NCI-H345 (cell line): ENCODE measurements at places on chromosomes 2 and 18.
A peak's percentile ranks its signal among the peaks of the same experiment; 100 is the strongest.

- no peak for DNase-seq
Measured at GRCh38 chr2:63101954-63102353, 51.3 kb downstream of the OTX1 start.

- no peak for DNase-seq
Measured at GRCh38 chr18:33355756-33356155, 84.8 kb downstream of the CCDC178 start.

DNA sequence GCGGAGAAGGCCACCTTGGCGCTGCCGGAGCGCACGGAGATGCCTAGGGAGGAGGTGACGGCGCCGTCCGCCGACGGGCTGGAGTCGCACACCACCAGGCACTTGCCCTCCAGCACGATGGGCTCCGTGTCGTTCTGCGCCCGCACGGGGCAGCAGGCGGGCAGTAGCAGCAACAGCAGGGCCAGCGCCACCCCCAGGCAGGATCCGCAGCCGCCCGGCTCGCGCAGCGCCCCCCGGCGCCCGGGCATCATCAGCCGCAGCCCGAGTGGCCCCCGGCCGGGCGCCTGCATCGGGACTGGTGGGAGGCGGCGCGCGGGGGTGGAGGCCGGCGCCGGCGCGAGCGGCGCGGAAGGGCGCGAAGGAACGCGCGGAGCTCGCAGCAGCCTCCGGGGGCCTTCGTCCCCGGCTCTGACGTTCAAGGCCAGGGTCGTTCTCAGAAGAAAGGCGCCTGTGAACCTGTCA, 2.2 kb downstream of the CBLN2 start:
- DNase-seq, result peak; percentile 74

GRCh38 chr2:237324405-237324831, 89.5 kb downstream of the COL6A3 start:
- no peak for DNase-seq

- DNase-seq, result no peak
Measured at GRCh38 chr18:32911660-32912284, 138.9 kb upstream of the KLHL14 start.

GRCh38 chr2:159942146-159942545, 120.3 kb downstream of the PLA2R1 start:
- DNase-seq, result no peak

DNA sequence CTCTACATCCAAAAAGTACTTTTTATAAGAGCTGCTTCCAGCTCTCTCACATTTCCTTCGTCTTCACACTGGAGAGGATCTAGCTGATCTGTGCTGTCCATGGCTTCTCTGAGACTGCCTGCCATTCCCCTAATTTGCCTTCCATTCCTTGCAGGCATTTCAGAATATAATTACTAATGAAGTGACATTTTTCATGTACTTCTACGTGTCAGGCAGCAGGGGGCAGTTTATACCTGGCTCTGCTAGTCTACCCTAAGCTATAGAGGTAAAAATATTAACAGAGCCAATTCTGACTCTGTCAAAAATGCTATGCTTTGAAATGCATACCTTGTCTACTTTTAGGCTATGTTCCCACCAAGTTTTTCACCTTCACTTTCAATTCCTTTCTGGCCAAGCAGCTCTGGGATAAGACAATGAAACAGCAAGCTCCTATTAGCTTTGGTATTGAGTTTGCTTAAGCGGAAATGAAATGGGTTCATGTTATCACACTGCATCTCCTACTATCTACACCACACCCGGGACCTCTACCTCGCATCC, 81.9 kb downstream of the MEP1B start:
- DNase-seq, result peak; percentile 43

DNA sequence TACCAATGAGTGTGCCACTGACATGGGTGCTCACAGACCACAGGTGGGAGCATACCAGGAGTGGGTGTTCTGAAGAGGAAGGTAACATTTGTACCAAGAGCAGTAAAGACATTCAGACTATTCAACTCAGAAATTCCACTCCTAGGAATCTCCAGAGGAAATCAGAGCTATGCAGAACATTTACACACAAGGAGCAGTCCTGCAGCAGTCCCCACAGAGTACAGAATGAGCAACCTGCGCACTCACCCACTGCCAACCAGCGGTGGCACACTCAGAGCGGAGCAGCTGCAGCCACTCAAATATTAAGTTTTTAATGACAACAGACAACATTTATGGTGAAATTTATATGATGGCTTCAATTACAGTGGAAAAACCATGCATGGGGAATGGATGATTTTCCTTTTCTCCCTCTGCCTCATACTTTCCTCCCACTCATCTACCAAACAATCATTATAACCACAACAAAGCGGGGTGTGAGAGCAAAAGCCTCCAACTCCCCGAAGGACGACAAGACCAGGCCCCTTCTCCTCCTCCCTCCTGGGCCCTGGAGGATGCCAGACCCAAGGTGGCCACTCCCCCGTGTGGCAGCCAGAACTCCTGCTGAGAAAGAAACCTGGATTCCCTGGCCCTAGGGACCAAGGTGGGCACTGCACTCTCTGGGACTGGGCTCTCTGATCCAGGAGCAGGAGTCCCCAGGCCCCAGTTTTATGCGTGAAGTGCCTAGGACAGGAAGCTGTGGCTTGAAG, 5.4 kb downstream of the HS6ST1 start:
- DNase-seq, result no peak

GRCh38 chr18:25557011-25557410, 205.0 kb upstream of the ZNF521 start:
- DNase-seq, result no peak

DNA sequence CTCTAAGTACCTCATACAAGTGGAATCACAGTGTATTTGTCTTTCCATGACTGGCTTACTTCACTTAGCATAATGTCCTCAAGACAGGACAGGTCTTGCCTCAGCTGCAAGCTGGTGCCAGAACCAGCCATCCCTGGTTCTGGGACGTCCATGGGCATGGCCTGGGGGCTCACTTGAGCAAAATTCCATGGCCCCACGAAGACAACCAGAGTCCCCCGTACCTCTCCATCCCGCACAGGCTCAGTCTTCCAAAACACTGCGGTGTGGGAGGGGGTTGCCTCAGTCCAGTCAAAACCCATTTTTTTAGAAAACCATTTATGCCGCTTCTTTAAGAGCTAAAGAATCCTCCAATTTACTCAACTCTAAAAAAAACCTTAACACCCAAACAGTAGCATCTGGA, 21.7 kb upstream of the CABLES1 start:
- no peak for DNase-seq

DNA sequence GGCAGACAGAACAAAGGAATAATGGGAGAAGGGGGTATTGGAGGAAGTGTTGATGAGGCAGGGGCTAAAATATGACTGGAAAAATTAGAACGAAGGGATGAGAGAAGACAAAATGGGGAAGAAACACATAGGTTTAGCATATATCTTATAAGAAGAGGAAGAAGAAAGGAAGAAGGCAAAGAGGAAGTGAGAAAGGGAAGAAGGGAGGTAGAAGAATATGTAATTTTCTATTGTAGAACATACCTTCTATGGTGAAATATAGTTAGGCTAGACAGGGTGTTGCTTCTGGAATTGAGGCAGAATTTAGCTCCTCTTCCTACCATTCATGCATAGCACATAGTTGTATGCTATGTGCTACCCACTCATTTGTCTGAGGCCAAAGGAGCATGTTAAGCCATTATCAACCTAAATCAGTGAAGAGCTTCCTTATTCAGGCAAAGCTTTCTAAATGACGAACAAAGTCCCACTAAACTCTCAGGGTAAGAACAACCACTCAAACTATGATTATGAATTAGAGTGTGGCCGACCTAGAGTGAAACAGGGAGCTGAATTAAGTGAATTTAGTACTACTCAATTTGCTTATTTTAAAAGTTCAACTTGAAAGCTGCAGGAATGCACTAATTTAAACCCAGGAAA, 180.9 kb upstream of the GALNT5 start:
- no peak for DNase-seq

GRCh38 chr2:224310943-224311625, 90.8 kb downstream of the FAM124B start:
- no peak for DNase-seq

- no peak for DNase-seq
Measured at GRCh38 chr2:47402555-47402804, 476 bp upstream of the MSH2 start.

DNA sequence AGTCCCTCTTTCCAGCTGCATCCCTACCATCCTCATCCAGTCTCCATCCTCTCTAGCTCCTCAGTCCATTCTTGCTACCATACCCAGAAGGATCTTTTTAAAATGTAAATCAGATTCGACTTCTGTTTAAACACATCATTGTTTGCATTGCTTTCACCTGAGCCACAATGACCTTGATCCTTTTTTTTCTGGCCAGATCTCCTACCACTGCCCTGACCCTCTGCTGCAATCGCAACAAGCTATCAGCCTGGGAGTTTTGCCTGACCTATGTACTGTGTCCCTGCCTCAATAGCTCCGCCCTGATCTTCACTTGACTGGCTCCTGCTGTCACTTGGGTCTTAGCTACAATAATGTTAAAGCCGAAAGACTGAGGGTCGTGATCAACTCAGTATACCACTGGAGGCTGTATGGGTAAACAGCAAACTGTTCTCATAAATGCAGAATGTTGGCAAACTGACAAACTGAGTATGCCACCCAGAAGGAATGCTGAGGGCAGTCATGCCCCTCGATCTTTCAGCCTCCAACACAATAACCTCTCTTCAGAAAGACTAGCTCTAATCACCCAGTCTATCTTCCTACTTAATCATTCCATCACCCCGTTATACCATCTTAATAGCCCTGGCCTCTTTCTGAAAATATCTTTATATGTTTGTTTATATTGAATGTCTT, 2.6 kb upstream of the RBM43 start:
- DNase-seq, result peak; percentile 14

GRCh38 chr2:133569286-133569830, 1.1 kb upstream of the NCKAP5 start:
- no peak for DNase-seq

DNA sequence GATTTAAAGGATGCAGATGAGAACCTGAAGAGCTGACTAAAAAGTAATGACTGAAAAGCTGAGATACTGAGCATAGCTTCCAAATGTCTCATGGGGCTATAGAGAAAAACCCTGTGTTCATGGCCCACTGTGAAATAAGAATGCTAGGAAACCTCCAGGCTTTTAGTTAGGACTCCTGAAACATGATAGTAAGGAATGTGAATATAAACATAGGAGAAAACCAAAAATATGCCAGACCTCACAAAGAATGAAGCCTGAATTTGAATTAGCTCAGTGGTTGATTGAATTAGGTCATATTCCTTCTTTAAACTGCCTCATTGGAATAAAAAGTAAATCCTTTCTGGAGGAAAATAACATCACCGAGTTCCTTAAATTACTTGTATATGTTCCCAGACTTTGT, 194.5 kb upstream of the NXPH2 start:
- no peak for DNase-seq

DNA sequence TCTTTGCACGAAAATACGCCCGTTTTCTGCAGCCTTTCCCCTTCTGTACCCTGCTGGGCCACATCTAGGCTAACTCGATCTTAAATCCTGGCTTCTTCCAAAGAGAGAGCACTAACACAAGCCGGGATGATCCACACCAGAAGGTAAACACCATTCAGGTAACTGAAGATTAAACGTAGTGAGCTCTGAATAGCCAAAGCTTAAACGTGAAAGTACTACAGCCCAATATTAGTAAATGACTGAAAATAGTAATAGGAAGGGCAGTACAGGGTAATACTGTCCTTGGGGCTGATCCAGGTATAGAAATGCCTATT, 422 bp upstream of the MRPL53 start:
- DNase-seq, result no peak

GRCh38 chr2:71423817-71424420, 29.4 kb upstream of the DYSF start:
- no peak for DNase-seq

- no peak for DNase-seq
Measured at GRCh38 chr18:995629-996028, 91.0 kb downstream of the ADCYAP1 start.

GRCh38 chr2:184815824-184816223, 217.5 kb downstream of the ZNF804A start:
- DNase-seq, result no peak

- DNase-seq, result no peak
Measured at GRCh38 chr2:20796374-20796791, 26.5 kb downstream of the LDAH start.

DNA sequence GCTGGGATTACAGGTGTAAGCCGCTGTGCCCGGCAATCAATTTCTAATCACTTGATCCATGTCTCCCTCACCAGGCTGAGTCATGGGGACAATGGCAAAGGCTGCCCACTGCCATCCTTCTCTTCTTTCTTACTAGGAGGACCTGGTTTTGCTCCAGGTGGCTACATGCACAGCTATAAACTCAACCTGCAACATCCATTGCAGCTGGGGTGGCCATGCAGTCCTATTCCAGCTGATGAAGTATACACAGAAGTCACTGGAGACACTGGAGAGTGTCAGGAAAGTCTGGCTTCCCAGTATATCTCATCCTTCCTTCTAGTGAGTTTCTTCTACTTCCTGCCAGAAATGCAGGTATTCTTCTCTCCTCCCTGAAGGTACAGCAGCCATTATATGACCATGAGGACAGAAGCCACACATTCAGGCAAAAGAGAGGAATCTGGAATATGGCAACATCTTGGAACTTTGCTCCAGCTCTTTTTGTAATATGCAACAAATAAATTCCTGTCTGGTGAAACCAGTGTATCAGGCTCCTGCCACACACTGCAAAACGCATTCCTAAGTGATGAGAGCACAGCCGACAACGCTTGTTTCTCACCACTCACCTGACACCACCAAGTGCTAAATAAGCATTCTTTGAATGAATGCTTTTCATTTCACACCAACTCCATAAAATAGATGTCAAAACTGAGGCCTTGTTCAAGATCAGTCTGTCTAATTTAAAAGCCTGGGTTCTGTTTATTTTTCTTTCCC, 32.3 kb downstream of the SCTR start:
- no peak for DNase-seq

DNA sequence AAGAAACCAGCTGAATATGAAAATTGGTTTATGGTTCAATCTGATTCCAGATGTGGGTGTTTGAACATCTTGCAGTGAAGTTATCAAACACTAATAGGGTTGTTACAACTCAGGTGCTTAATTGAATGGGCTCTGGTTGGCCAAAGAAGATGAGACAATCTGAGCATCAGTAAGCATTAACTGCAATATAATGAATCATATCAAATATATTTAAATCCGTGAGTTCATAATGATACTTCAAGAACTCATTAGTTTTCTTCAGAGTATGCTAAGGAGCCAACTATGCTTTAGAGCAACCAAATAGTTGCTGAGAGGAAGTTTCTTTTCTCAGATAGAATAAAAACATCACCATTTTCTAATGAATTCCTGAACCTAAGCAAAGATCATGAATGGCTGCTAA, 79.2 kb downstream of the NCOA1 start:
- no peak for DNase-seq

GRCh38 chr18:35473562-35473961, 24.2 kb downstream of the INO80C start:
- DNase-seq, result no peak

GRCh38 chr18:36693931-36694620, 134.7 kb downstream of the TPGS2 start:
- peak; percentile 94 for DNase-seq

GRCh38 chr2:223228871-223229270, 176.9 kb downstream of the KCNE4 start:
- DNase-seq, result no peak

GRCh38 chr18:50405582-50406271, 30.9 kb downstream of the SKA1 start:
- DNase-seq, result peak; percentile 85

- DNase-seq, result no peak
Measured at GRCh38 chr2:24893934-24894333, 26.1 kb downstream of the ADCY3 start.

- no peak for DNase-seq
Measured at GRCh38 chr2:50408936-50409335, 623.0 kb downstream of the NRXN1 start.
